ENCODE measurements at places on chromosomes 6 and 20.
A peak's percentile ranks its signal among the peaks of the same experiment; 100 is the strongest.

- DNase-seq: peak; percentile 26
Measured at GRCh38 chr6:52016915-52017748, 70.3 kb downstream of the PKHD1 start.

- DNase-seq: no peak
Measured at GRCh38 chr6:32658268-32658897, 8.1 kb downstream of the HLA-DQB1 start.

DNA sequence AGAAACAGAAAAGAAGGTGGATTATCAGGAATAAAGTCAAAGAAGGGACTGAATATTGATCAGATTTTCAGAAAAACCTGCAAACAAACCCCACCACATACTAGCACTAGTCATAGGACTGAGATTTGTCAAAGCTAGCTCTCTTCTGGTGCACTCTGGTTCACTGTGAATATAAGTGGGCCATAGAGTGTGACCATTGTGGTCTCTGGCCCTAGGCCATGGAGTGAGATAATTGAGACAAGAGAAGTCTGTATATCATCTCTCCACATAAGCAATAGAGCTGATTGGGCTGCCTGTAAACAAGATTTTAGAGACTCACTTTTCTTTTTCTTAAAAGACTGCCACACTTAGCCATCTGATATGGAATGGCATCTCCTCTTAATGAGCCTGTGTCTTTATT lies 247.2 kb downstream of the LAMA2 start:
- peak; percentile 13 for DNase-seq

GRCh38 chr6:51300510-51300909 lies 481.8 kb downstream of the TFAP2B start:
- DNase-seq: no peak

DNA sequence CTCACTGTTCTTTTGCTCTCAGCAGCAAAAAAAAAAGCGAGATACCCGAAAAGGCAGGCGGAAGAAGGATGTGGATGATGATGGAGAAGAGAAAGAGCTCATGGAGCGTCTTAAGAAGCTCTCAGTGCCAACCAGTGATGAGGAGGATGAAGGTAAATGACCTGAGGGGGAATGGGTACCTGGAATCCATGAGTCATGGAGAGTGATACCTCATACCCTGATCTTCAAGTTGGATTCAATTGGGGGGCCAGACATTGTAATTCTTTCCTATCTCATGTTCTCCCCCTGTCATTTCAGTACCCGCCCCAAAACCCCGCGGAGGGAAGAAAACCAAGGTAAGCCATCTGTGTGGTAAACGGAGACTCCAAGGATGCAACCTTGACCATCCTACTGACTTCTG lies 6.8 kb downstream of the ABCF1 start:
- DNase-seq: no peak

GRCh38 chr6:70180183-70180900 lies 122.5 kb downstream of the COL9A1 start:
- DNase-seq: no peak

DNA sequence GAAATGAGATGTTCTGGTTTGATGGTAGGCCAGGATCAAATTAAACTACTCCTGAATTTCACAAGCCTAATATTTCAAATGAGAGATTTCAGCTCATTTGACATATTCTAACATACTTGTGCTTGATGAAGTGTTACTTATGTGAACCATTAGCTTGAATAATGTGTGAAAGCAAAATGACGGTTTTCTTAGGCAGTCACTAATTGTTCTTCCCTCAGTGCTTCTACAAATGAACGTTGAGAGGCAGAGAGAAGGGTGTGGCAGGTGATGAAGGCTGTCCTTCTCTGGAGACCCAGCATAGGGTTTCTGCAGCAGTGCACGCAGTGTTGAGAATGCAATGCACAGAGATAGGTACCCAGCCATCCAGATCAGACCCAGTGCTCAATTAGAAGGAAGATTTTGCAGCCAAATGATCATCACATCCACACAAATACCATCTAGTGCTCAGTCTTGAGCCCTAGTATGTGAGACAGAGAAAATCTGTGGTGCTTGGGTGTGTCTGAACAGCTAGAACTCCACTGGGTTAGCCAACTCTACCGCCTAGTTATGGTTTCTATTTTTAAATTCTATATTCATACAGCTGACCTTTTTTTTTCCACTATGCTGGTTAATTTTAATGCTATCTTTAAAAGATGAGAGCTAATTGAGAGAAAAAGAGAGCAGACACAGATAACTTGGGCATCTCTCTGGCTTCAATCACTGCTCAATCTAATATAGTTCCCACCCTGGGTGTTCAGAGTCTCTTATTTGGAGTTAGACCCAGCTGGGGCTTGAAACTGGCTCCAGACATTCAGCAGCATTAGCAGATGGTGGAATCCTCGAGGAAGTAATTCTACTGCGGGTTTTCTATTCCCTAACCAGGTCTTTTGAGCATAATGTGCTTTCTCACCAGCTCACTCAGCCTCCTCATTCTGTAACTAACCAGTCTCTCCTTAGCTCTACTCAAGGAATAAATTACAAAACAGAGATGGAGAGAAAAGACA lies 4.4 kb upstream of the MYLIP start:
- DNase-seq: no peak

- peak; percentile 84 for DNase-seq
Measured at GRCh38 chr20:38275815-38276550, 15.4 kb upstream of the KIAA1755 start.

DNA sequence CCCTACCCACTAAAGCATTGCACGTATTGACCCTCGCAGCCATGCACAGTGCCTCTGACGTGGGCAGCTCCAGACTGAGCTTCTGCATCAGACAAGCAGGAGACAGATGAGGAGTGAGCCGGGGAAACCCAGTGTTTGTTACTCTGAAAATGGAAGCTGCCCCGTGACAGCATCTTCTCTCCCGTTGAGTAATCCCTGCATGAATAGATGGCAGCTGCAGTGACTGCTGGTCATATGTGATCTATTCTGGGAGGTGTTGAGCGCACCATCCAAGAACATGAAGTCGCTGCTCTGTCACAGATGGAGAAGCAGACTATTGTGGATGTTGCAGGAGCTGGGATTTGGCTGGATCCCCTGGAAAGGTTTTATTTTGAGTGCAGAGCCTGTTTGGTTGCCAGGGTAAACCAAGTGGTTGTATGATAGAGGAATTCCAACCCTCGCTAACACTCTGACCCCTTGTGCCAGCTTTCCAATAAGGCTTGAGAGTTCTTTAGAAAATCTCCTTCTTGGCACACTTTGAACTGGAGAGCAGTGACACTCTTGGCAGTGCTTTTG lies 242.2 kb downstream of the NRN1 start:
- peak; percentile 33 for DNase-seq

DNA sequence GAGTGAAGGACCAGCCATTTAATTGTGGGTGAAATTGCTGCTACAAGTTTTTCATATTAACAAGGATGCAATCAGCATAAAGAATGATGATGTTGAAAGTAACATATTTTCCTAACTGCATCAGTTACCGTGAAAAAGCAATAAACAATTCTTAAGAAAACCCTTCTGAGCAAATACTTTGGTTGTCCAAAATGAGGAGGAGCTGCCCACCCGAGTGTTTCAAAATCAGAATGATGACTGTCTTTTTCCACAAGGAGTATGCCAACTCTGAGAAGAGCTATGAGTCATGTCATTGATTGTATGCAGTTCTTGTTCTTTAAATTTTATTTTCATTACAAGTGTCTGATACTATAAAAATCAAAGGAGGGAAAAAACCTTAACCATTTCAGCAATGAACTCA lies 470.5 kb downstream of the COL12A1 start:
- peak; percentile 6 for DNase-seq

- DNase-seq: no peak
Measured at GRCh38 chr20:16313917-16314316, 259.3 kb downstream of the KIF16B start.

DNA sequence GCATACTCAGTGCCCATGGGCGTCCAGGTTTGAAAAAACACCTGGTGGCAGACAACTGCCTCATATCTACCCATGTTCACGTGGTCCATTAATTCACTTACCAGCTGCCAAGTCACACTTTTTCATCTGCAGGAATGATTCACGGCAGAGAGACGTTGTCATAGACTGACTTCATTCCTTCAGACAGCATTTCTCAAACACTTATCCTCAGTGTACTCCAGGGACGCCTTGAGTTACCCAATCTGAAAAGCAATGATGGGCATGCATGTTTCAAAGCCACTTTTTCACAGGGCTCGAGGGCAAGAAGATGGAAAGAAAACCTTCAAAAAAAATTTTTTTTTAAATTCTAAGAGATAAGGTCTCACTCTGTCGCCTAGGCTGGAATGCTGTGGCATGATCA lies 6.0 kb downstream of the MMP24OS start:
- peak; percentile 84 for DNase-seq

GRCh38 chr6:162817196-162817595 lies 89.4 kb downstream of the PACRG start:
- no peak for DNase-seq

DNA sequence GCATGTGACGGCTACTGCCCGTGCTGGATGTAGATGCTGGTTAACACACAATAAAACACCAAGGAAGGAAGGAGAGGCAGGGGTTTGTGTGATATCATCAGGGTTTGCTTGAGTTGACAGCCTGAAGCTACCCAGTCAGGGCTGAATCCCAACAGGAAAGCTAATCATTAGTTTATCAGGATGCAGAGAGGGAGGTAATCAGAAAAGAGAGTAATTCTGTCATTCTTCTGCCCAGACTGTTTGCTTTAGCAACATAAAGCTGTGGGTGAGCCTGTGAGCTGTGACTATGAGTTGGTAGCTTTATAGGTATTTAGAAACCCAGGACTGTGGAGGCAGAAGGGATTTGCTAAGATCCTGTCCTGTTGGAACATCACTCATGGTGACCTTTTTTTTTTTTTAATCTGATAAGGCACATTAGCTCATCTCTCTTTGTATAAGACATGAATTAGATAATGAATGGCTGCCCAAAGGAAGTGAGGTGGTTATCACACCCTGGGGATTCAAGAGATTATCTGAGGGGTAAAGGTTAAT lies 79.3 kb downstream of the CAP2 start:
- DNase-seq: peak; percentile 88
